Cerebellar cortex (tissue), 1 donor: ENCODE measurements at places on chromosomes 4 and X.
A peak's percentile ranks its signal among the peaks of the same experiment; 100 is the strongest.

GRCh38 chr4:83389756-83390505, 55.3 kb upstream of the HPSE start:
- DNase-seq: no peak

- DNase-seq: no peak
These were observed 229.2 kb downstream of the PTTG2 start for GRCh38 chr4:38189445-38189844.

DNA sequence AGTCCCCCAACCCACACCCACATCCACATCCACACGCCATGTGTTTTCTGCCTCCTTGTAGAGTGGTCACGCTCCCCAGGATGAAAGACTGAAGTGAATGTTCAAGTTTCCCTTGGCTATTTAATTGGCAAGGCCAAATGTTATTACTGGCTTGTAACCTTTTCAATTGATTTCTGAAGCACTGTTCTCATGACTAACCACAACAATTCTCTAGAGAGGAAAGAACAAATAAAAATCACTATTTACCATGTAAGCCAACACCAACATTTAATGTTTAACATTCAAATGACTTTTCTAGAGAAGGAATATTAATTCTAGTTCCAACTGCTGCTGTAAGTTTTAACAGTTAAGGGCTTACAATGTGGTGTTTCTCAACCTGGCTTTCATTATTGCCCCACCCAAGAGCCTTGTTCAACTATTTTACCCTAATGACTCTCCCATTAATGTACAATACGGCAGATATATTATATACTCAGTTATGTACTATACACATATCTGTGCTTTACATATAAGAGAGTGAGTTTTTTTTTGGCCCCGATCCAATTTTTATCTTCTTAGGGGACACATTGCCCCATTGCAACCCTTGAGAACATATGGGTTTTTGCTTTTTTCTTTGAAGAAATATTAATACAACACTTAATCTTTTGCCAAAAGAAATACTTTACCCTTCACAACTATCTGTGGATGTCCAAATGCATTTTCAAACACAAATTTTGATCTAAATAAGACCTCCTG, 46.5 kb downstream of the RELL1 start:
- no peak for DNase-seq

GRCh38 chrX:1316527-1316926, 20.1 kb upstream of the IL3RA start:
- DNase-seq: no peak

DNA sequence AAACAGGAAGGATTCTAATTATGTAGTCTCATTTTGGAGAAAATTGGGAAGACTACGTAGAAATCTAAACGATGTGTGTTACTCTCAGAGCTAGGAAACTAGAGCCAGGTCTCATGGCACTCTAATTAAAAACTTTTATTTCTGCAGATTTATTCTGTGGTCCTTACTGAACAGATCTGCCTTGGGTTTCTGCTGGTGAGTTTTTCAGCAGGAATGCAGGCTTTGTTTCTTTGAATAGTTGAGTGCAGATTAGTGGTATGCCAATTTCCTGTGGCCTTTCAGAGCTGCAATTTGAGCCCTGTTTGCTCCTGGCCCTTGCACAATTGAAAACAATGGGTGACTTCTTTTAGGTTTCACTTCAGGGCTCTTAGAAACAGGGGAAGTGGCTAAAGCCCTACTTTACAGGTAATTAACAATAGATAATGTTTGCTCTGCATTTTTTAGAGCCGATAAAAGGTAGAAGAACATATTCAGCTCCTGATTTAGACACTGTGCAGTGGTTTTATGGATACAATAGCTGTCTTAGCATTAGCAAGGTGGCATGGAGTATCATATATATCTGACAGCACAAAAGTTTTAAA, 21.8 kb downstream of the SPRY1 start:
- peak; percentile 90 for DNase-seq

- DNase-seq: peak; percentile 61
These were observed 28.4 kb downstream of the ZNF185 start for GRCh38 chrX:152926279-152926678.

- DNase-seq: no peak
These were observed 29.2 kb downstream of the SULT1E1 start for GRCh38 chr4:69830560-69831269.

GRCh38 chr4:32847461-32847860, 2127.3 kb downstream of the PCDH7 start:
- no peak for DNase-seq

GRCh38 chrX:47174376-47174775, 19.3 kb upstream of the UBA1 start:
- no peak for DNase-seq

DNA sequence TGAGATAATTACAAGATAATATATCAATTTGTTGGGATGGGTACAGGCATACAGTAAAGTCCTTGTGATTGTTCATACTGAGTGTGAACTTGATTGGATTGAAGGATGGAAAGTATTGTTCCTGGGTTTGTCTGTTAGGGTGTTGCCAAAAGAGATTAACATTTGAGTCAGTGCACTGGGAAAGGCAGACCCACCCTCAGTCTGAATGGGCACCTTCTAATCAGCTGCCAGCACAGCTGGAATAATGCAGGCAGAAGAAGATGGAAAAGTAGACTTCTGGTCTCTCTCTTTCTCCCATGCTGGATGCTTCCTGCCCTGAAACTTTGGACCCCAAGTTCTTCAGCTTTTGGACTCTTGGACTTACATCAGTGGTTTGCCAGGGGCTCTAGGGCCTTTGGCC, 457.9 kb upstream of the SLIT2 start:
- no peak for DNase-seq
